ENCODE measurements at places on chromosomes 5 and 9. TPM values are rescaled to one million over a fixed set of nuclear protein-coding genes. Genes with fewer than 3 reads are reported as not detected.

GRCh38 chr9:129990269-129991010, 52.5 kb downstream of the FNBP1 start:
- no peak for DNase-seq

GRCh38 chr5:151180291-151180690, 22.7 kb upstream of the ANXA6 start:
- no peak for DNase-seq

The EMB gene
- total RNA-seq, result 0.74 TPM

The RUFY1 gene
- total RNA-seq, result 18.6 TPM
